ENCODE measurements at places on chromosomes 12 and 14.

DNA sequence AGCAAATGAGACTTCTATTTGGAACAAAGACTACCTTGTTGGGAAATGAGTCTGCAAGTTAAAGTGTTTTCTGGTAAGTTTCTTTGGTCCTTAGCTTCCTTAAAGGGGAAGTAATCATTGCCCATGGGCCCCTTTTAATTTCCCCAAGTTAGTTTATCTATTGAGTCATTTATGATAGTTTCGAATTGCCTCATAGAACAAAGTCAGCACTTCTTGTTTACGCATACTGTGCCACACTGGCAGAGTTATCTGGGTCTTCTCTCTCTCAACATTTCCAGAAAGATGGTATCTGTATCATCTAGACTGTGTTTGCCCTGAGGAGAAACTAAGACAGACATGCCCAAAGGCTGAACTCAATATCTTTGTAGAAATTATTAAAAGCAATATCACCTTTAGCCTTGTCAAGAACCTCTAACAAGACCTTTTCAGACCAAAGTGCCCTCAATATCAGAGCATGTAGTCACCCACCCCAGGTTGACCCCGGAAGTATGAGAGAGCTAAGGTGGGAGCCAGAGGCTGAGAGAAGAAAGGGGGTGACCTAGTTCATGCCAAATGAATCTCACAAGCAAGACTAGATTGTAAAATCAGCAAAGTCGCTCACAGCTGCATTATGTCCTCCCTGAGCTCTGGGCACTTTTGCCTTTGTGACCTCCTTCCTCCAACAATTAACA is 40.0 kb downstream of the GPR65 start:
- no peak for DNase-seq

GRCh38 chr14:94120667-94121340 is 8.6 kb downstream of the IFI27L2 start:
- DNase-seq: no peak

DNA sequence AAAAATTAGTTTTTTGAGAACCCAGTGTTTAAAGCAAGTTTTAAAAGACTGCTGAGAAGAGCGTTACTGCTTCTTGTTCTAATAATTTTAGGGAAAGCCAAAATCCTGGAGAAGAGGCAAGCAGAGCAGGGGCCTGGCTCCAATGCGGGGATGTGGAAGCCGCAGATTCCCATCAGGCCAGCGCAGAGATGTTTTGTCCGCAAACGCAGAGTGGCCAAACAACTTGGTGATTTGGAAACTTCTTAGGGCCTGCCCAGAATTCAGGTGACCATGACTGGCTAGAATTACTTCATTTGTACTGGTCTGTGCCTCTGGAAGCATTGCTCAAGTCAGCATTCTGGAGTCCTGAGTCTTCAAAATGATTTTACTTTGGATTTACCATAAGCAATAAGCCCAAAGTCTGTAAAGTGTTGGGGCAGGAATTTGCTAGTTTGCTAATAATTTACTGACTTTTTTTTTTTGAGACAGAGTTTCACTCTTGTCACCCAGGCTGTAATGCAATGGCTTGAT is 208.4 kb downstream of the PPM1H start:
- DNase-seq: no peak

- no peak for DNase-seq
Measured at GRCh38 chr12:115355301-115355700, 671.3 kb upstream of the TBX3 start.

GRCh38 chr14:72256055-72256454 is 323.8 kb downstream of the RGS6 start:
- no peak for DNase-seq

GRCh38 chr12:89155826-89156225 is 196.5 kb downstream of the DUSP6 start:
- no peak for DNase-seq

DNA sequence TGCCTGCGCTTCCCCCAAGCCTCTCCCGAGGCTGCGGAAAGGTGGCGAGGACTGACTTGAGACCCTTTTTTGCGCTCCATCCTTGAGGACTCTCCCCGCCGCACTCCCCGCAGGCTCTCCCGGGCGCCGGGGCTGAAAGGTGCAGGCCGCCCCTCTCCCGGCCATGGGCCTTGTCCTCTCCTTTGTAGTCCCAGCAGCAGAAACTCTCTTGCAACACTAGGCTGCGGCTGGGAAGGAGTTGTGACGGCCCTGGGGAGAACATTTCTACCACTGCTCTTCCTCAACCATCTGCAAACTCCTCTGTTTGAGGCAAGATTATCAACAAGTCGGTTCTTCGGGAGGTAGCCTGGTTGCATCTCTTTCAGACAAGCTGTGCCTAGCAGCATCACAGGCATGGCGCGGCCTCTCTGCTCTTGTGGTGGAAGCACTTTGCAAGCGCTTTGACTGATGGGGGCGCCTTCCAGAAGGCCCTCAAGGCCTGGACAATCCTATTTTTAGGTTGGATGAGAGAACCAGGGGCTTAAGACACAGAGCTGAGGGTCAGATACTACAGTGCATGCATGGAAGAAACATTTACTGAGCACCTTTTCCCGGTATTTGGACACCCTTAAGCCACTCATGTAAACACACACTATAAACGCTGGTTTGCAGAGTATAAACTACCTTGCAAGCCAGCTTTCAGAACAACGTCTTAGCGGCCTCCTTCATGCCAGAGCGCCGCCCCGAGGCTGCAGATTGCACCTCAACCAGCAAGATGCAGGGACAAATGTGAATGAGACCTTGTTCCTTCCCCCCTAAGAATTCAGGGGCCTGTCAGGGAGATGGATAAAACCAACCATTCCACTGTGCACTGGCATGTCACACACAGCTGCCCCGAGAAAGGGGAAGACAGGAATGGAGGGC is 1.2 kb upstream of the PRIMA1 start:
- DNase-seq: no peak

GRCh38 chr14:38209572-38210557 is 2.2 kb downstream of the SSTR1 start:
- DNase-seq: no peak
